A549 treated with DMSO at 1 μM for 4 hours (cell line): ENCODE measurements at places on chromosomes 7 and 10. TPM values are rescaled to one million over a fixed set of nuclear protein-coding genes. Genes with fewer than 3 reads are reported as not detected.

SPDYE17 gene
- total RNA-seq: not detected in 5 replicates

KCNIP2 gene
- 0.69 to 1.2 TPM (median 0.89 TPM) in 5 replicates for total RNA-seq

ZNF488 gene
- total RNA-seq: 11.3 to 15.0 TPM (median 13.0 TPM) in 5 replicates

MLXIPL gene
- 0.25 to 1.4 TPM (median 1.0 TPM) in 5 replicates for total RNA-seq

GATAD1 gene
- total RNA-seq: 17.8 to 24.2 TPM (median 20.0 TPM) in 5 replicates

ANKRD1 gene
- total RNA-seq: 3.8 to 10.5 TPM (median 7.1 TPM) in 5 replicates

C7orf33 gene
- total RNA-seq: not detected in 5 replicates

CCDC6 gene
- 21.1 to 28.7 TPM (median 26.3 TPM) in 5 replicates for total RNA-seq

CRPPA gene
- total RNA-seq: 0.34 to 0.97 TPM (median 0.79 TPM) in 5 replicates

GAD2 gene
- not detected in 5 replicates for total RNA-seq

PNLIPRP3 gene
- total RNA-seq: 0.03 TPM in 1 of 5 replicates, not detected in the others

DCLRE1A gene
- 9.9 to 12.3 TPM (median 10.4 TPM) in 5 replicates for total RNA-seq

THSD7A gene
- total RNA-seq: 1.7 to 3.2 TPM (median 2.8 TPM) in 5 replicates

ZNF365 gene
- 0.94 to 1.2 TPM (median 1.1 TPM) in 5 replicates for total RNA-seq

HOXA13 gene
- 1.6 to 2.2 TPM (median 2.0 TPM) in 5 replicates for total RNA-seq

MBL2 gene
- not detected in 5 replicates for total RNA-seq

NAT16 gene
- total RNA-seq: 0.09 to 0.28 TPM (median 0.17 TPM) in 5 replicates

ZNF853 gene
- total RNA-seq: 1.9 to 3.0 TPM (median 2.3 TPM) in 5 replicates

C7orf25 gene
- 1.00 to 4.0 TPM (median 2.7 TPM) in 5 replicates for total RNA-seq

SORCS1 gene
- not detected in 5 replicates for total RNA-seq

NPFFR1 gene
- 0.01 TPM in 2 of 5 replicates, not detected in the others for total RNA-seq

TMEM229A gene
- total RNA-seq: not detected in 5 replicates

TMEM26 gene
- total RNA-seq: 0.06 to 0.43 TPM (median 0.20 TPM) in 5 replicates

INTS1 gene
- 50.4 to 72.3 TPM (median 62.0 TPM) in 5 replicates for total RNA-seq

SPDYE2 gene
- 0.05 TPM in 1 of 5 replicates, not detected in the others for total RNA-seq

HSPB1 gene
- 667 to 1,061 TPM (median 898 TPM) in 5 replicates for total RNA-seq

AS3MT gene
- total RNA-seq: 3.9 to 5.7 TPM (median 4.5 TPM) in 5 replicates

PAX4 gene
- not detected in 5 replicates for total RNA-seq

MYH16 gene
- 0.64 to 1.3 TPM (median 0.88 TPM) in 5 replicates for total RNA-seq

SPDYE9 gene
- not detected in 5 replicates for total RNA-seq

GLI3 gene
- 0.19 to 0.40 TPM (median 0.31 TPM) in 5 replicates for total RNA-seq

AMPH gene
- 0.05 to 0.09 TPM (median 0.05 TPM) in 4 of 5 replicates, not detected in the other for total RNA-seq

TMEM225B gene
- 0.79 to 1.0 TPM (median 0.91 TPM) in 5 replicates for total RNA-seq

NEUROG3 gene
- not detected in 5 replicates for total RNA-seq

LIPJ gene
- not detected in 5 replicates for total RNA-seq

FMC1 gene
- 16.6 to 34.7 TPM (median 32.2 TPM) in 5 replicates for total RNA-seq

SEMA3D gene
- 0.03 to 0.05 TPM (median 0.03 TPM) in 3 of 5 replicates, not detected in the others for total RNA-seq

SEMA4G gene
- total RNA-seq: 7.2 to 10.3 TPM (median 9.2 TPM) in 5 replicates

FAS gene
- total RNA-seq: 31.1 to 38.3 TPM (median 34.1 TPM) in 5 replicates

CEP55 gene
- total RNA-seq: 56.8 to 76.0 TPM (median 71.2 TPM) in 5 replicates

GTF2IRD1 gene
- total RNA-seq: 9.1 to 13.2 TPM (median 11.1 TPM) in 5 replicates

RBP4 gene
- 4.8 to 10.4 TPM (median 6.8 TPM) in 5 replicates for total RNA-seq

ATOH7 gene
- 0.19 to 0.44 TPM (median 0.26 TPM) in 5 replicates for total RNA-seq

MDFIC gene
- 20.8 to 28.1 TPM (median 26.1 TPM) in 5 replicates for total RNA-seq

PRKAG2 gene
- total RNA-seq: 35.6 to 41.5 TPM (median 37.0 TPM) in 5 replicates

GPC2 gene
- total RNA-seq: 0.70 to 1.4 TPM (median 1.2 TPM) in 5 replicates

PPP3CB gene
- total RNA-seq: 16.6 to 20.2 TPM (median 19.3 TPM) in 5 replicates

IL6 gene
- total RNA-seq: 2.3 to 7.6 TPM (median 3.2 TPM) in 5 replicates

LRIT1 gene
- not detected in 5 replicates for total RNA-seq

TMEM139 gene
- total RNA-seq: 0.57 to 1.8 TPM (median 0.81 TPM) in 5 replicates
